ENCODE measurements at places on chromosomes 2 and 18. TPM values are rescaled to one million over a fixed set of nuclear protein-coding genes. Genes with fewer than 3 reads are reported as not detected.

Gene OBSL1
- polyA plus RNA-seq: 205 TPM

Gene NYAP2
- polyA plus RNA-seq: not detected

Gene CNNM3
- polyA plus RNA-seq: 29.1 TPM

Gene RBM44
- 0.12 TPM for polyA plus RNA-seq

DNA sequence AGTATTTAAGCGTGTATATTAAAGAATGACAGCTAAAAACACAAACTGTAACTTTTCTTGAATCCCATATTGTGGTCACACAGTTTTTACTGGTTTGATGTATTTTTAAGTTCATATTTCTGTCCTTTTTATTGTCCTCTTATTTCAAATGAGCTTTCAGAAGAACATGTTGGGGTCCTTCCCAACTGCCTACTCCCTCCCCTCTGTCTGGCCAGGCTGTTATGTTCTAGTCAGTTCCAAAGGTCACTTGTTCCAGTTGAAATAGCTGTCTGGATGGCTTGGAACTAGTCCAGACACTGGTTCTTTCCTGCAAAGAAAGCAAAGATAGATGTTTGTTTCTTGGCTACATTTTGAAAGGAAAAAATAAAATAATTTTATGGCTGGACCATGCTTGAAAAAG lies 306.9 kb downstream of the GULP1 start:
- DNase-seq: no peak

- no peak for DNase-seq
Observed at GRCh38 chr2:233474308-233475160, 92.0 kb downstream of the USP40 start.

GRCh38 chr2:86439879-86440630 lies 1.1 kb upstream of the KDM3A start:
- no peak for DNase-seq

DNA sequence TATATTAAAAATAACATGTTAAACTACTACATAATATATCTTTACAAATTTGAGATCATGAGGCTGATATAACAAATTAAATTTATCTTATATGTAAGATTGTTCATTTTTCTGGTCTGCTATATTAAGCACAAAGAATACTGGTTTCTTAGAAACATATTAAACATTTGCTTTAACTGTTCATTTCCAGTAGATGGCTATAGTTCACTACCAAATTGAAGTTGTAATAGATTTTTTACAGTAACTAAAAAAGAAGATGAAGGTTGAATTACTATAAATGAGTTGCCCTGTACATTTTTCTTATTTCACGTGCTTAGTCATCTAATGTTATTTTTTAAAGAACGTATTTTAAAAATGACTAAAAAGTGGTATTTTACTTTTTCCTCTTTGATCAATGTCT lies 57.0 kb downstream of the ZNF407 start:
- DNase-seq: no peak
